ENCODE measurements at places on chromosomes 1 and 21.

DNA sequence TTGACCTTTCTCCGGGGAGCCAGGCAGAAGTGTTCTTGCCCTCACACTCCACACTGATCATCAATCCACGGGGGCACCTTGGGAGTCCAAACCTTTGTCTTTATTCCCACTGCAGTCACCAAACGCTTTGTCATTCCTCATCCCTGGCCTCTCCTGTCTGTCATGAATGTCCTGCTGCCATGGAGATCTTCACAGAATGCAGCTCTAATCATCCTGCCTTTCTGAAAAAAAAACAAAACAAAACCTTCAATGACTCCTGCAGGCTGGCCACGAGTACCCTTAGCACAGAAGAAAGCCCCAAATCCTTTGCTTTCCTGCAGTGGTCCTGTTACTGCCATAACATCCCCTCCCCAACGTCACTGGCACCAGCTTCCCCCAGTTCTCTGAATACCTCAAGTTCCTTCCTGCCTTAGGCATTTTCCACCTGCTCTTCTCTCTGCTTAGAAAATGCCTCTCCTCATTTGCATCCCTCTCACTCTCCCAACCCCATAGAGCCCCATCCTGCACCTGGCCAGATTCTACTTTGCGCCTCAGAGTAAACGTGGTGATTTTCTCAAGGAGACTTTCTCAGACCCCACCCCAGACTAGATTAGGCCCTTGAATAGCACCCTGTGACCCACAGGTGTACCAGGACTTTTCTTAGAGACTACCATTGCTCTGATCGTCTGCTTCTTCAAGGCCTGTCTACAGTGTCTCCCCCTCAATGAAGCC lies 131.2 kb downstream of the AK5 start:
- DNase-seq, result no peak

GRCh38 chr1:11558871-11559590 lies 80.1 kb downstream of the DISP3 start:
- DNase-seq, result no peak

DNA sequence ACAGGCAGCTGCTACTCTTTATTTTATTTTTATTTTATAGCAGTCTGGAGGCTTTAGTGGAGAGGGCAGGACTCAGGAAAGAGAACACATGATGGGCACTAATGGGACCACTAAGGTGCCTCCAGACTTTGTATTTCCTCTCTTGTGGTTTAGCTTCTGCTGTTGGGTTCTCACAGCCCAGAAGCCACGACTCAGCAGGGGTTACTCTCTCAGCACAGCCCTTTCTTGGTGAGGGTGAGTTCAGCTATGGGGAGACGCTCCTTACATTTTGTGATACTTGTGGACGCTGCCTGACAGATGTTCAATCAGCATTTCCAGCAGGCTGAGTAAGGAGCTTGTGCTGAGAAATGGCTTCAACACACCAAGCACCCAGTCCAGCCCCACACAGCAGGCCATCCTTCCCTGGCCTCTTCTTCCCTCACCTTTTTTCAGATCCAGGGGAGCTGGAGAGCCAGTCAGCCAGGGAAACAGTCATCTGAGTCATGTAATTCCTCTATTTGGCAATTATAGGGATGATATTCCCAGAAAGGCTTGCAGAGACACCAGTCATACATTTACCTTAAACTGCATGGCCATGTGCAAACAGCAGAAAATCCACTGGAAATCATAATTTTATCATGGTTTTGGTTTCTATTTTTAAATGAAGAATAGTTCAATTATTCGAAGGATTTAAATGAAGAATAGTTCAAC lies 53.2 kb upstream of the RAB3GAP2 start:
- DNase-seq, result no peak

DNA sequence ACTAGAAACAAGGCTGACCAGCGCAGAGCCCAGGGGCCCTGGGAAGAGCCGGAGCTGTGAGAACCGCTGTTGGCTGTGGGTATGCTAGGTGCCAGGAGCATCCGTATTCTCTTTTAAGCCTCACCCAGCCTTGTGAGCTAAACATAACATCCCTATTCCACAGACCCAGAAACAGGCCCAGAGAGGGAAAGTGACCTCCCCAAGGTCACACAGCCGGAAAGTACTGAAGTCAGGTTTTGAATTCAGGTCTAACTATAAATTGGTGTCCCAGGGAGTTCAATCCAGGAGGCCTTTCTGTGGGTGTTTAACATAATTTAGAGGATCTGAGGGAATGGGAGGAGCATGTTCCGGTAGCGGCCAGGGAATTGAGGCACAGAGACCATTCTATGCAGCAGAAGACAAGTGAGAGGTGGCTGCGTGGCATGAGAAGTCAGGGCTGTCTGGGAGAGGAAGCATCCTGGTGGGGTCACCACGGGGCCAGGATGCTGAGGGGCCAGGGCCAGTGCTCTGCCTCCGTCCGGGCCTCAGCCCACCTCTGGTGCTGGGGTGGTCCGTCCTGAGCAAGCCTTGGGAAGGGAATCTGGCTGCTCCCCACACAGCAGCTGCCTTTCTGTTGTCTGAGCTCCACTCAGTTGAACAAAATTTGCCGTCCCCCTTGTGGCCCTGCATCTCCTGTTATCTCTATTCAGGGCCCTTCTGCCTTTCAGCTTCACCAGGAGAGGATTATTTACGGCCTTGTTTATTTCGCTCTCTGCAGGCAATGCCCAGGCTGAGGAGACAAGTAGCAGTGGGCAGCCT lies 338.8 kb upstream of the VAMP3 start:
- DNase-seq, result no peak

DNA sequence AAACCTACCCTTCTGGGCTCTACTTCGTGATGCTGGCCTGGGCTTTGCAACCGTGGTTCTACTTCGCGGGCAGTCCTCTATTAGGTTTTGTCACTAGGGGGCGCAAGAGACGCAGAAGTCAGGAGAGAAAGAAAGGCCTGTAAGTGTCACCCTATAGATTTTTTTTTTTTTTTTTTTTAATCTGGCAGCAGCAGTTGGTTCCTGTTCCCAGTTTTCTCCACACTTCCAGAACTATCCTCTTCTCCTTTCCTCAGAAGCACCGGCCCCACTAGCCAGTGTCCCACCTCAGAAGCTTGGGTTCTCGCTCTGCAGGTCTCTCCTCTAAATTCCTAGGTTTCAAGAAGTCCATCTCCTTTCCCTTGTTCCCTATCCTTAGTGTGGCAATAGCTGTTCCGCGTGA lies 9.1 kb upstream of the LCE2D start:
- peak; percentile 60 for DNase-seq

- DNase-seq, result no peak
Measured at GRCh38 chr1:6328091-6328490, 65.5 kb downstream of the ACOT7 start.

DNA sequence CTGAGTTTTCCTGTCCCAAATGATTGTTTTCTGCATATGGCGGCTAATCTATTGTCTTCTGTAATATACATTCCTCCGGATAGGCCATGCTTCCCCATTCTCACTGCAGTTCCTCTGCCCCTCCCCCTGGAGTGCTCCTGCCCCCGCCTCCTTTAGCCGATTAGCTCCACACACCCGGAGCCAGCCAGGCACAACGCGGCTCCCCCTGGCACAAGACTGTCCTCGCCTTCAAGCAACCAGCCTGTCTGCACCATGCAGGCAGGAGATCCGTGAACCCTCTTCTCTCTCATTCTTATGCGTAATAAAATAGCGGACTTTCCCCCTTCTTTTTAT lies 18.0 kb downstream of the SERTAD4 start:
- DNase-seq, result no peak

GRCh38 chr1:21291964-21292363 lies 1.7 kb upstream of the ECE1 start:
- no peak for DNase-seq

DNA sequence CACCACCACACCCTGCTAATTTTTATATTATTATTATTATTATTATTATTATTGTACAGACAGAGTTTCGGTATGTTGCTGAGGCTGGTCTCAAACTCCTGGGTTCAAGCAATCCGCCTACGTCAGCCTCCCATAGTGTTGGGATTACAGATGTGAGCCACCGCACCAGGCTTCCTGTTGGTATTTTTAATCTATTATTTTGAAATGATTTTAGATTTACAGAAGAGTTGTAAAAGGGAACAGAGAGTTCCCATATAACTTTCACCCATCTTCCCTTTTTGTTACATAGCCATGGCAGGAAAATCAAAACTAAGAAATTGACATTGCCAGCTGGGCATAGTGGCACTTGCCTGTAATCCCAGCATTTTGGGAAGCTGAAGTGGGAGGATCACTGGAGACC lies 42.9 kb upstream of the CITED4 start:
- no peak for DNase-seq

DNA sequence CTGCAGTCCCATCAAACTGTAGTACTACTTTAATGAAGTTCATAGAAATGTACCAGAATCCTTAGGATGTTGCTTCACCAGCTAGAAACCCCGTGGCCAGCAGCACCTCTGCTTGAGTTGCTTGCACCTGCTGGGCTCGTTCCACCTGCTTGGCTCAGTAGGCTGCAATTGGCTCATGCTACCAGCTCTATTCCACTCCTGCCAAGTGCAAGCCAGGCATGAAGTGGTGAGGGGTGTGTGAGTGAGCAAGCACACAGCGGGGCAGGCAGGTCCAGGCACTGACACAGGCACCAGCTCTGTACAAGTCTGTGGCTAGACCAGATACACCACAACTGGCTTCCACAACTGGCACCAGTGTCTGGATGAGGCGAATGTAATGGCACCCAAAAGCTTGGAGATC lies 209.9 kb downstream of the AMY1C start:
- DNase-seq, result no peak

DNA sequence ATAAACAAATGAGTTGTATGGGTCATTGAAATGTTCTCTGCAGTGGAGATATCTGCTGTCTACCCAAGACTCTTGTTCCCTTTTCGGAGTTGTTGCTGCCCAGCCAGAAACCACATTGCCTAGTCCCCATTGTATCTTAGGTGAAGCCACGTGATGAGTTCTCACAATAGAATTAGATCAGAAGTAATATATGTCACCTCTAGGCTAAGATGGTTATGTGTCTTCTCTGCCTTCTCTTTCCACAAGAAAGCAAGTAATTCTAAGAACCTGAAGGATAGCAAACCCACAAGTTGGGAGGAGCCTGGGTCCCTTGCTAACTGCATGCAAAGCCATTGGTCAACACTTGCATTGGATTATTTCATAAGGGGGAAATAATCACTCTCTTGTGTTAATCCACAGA lies 76.6 kb downstream of the ADCY10 start:
- DNase-seq, result no peak

GRCh38 chr1:215140135-215140534 lies 57.6 kb downstream of the KCNK2 start:
- DNase-seq, result no peak

- DNase-seq, result no peak
Measured at GRCh38 chr1:234726359-234726943, 116.5 kb upstream of the IRF2BP2 start.

GRCh38 chr1:153577138-153577537 lies 11.5 kb upstream of the S100A2 start:
- no peak for DNase-seq

DNA sequence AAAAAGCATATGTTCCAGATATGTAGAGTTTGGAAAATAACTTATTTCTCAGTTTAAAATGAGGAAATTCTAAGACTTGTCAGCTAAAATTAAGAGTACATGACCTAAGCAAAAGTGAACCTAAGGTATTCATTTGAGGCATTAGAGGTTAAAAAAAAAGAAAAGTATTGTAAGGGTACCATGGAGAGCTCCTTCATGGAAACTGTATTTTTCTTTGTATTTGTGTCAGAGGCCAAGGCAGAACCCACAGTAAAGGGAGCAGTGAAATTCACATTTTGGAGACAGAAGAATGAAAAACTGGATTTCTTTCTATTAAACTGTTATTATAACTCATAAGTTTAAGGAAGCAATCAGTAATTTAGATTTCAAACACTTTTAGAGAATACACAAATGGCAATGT lies 1494.8 kb downstream of the KCNT2 start:
- no peak for DNase-seq

DNA sequence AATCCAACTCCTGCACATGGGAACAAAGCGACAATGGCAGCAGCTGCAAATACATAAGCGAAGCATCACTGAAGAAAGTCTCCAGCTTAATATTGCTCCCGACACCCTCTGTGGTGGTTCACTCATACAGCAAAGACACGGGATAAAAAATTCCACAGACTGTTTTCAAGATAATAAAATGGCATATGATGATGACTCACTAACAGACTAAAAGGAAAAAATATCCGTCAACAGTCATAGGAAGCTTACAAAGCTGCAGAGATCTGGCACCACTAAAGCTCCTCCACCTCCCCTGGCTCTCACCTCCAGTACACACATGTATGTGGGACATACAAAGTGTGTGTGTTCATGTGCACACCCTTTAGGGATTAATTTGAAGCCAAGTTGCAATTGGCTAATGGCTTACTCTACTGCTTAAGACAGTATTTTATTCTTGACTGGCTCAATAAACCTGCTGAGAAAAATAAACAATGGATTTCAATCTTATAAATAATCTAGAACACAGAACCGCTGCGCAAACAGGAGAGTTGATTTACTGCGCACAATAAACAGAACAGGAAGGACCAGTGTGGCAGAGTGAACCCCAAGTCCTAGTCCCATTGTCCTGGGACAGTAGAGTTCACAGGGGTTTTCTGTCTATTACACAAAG lies 94.4 kb downstream of the SLC45A1 start:
- DNase-seq, result no peak

DNA sequence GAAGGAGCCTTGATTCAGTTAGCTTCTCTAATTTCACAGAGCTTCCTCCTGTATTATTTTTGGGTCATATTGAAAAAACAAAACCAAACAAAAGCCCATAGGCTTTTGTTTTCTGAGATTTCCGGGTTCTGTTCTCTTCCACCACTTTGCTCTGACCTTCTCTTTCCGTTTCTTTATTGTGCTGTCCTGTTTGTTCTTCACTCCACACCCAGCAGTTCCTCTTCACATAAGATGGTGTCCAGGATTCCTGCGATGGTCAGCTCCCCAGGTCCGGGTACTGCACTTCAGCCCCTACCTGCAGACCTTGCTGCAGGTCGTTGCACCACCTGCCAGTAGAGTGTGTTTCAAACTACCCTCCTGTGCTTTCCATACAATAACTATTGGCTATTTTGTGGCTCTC lies 44.6 kb downstream of the GLUL start:
- no peak for DNase-seq

- no peak for DNase-seq
Measured at GRCh38 chr21:28132713-28133112, 860.0 kb downstream of the LTN1 start.

- DNase-seq, result no peak
Measured at GRCh38 chr1:117164209-117164608, 42.7 kb upstream of the TRIM45 start.

- no peak for DNase-seq
Measured at GRCh38 chr1:81543764-81544163, 257.0 kb upstream of the ADGRL2 start.
